Stimulated activated CD8-positive, alpha-beta memory T cell treated with anti-CD3 and anti-CD28 coated beads, Interleukin-15, amount 100 ng/mL, for 24 hours (primary cell): ENCODE measurements at places on chromosomes 7 and 10.

- no peak for DNase-seq
Observed at GRCh38 chr10:104589431-104589830, 51.7 kb upstream of the SORCS3 start.

DNA sequence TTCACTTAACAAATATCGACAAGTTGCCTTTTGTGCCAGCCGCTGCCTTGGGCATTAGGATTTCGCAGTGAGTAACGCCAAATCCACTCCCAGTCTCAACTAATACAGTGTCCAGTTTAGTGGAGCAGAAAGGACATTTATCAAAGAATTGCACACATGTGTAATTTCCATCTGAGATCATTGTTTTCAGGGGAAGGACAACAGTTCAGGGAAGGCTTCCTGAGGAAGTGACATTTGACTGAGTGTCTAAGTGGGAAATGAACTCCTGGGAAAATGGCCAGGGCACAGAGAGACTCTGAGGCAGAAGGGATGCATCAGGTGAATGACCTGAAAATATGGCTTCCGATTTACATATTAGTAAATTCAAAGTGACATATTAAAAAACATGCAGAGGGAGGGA is 89.4 kb downstream of the ITGA8 start:
- DNase-seq: no peak

GRCh38 chr10:73655990-73656298 is at the start of gene SYNPO2L:
Gene SYNPO2L, minus strand, starts transcription at chr10:73656029. Its CDS starts 107 bp downstream, at chr10:73655922.
- DNase-seq: no peak

DNA sequence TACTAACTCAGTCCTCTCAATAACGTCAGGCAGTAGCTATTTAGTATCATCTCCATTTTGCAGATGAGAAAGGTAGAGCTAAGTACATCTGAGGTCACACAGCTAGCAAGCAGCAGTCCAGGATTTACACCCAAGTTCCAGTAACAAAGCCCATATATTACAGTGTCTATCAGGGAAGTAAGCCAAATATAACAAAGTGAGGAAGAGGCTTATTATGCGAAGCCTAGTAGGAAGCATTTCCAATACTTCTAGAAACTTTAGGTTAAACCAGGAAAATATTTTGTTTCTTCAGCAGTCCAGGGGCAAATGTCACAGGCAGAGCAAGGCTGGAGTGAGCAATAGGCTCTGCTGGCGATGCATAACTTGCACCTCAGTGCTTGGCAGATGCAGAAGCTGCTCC is 53.9 kb downstream of the NOC3L start:
- no peak for DNase-seq

GRCh38 chr7:155213385-155213784 is 84.3 kb upstream of the INSIG1 start:
- no peak for DNase-seq

DNA sequence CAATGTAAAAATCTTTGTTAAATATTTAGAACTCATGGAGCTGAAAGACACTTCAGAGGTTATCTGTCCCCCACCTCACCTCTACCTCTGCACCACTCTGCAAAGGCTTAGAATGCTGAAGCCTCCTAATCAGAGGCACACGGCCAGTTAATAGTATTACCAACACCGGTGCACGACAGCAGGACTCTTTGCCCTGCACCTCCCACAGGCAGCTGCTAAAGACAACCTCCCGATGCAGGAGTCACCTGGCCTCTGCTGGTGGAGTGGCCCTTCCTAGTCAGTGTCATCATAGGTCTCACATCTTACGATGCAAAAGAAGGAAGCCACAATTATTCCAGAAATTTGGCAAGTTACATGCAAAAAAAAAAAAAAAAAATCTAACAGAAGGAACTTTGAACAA is 66.6 kb upstream of the MGMT start:
- DNase-seq: no peak

- DNase-seq: no peak
Observed at GRCh38 chr10:103470761-103471653, 8.0 kb downstream of the CALHM3 start.

DNA sequence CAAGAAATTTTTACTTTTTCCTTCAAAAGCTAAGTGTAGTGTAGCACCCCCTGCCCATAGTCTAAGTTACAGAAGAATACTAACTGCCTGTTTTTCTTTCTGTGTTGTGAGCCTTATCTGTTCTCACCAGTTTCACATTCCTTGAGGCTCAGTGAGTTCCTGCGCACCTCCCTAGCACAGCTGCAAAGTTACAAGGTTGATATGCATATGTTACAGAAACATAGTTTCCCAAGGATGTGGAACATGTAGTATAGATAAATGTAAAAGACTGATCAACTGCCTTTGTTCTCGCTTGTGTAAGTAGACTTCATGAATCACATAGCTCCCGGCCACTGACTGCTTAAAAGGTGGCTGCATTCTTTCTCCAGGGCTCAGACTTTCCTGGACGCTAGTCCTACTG is 6.7 kb upstream of the ZNF33B start:
- no peak for DNase-seq

DNA sequence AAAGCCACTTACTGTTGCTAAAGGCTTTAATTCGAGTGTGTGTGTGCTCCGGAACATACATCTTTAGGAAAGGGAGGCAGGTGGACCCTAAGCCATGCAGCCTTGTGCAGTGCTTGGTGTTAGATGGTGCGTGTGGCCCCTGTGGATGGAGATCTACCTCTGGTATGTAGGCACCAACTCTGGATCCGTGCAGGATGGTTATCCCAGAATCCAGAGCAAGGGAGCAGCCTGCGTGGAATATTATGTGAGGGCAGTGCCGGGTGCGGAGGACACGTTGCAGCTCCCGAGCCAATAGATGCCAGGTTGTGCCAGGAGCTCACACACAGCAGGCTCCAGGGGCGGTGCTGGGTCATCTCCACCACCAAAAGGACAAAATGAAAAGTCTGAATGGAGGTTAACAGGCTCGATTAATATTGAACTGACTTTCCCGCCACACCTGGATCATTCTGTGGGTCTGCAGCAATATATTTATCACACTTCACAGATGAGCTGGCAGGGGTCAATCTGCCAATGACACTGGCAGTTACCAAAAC is 143.0 kb upstream of the NPS start:
- no peak for DNase-seq
